ENCODE measurements at places on chromosomes 7 and 10.

GRCh38 chr10:27622596-27622995 lies 118.5 kb downstream of the RAB18 start:
- DNase-seq, result no peak

- no peak for DNase-seq
Observed at GRCh38 chr10:35752469-35753461, 110.7 kb upstream of the FZD8 start.

GRCh38 chr10:75995041-75995430 lies 563.6 kb downstream of the LRMDA start:
- DNase-seq, result no peak

DNA sequence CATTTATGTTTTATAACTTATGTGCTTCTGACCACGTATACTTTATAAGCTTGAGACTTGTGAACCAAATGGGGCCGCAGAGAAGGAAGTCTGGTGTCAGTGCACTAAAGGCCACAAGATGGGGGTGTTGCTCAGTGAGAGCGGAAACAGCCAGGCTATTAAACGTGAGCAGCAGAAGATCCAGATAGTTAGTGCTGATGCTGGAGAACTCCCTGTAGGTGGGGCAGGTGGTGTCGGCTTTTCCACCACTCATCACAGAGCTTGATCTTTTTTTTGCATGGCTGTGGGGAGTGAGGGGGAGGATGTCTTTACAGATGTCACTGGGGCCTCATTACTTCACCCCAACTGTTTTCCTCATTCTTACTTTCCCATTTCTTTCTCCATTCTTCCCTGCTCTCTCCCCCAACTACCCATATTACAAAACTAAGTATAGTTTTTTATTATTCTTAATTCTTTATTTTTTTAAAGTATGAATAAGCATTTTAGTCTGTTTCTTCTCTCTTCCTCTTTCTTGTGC lies 34.7 kb downstream of the ACADSB start:
- DNase-seq, result peak; percentile 3

DNA sequence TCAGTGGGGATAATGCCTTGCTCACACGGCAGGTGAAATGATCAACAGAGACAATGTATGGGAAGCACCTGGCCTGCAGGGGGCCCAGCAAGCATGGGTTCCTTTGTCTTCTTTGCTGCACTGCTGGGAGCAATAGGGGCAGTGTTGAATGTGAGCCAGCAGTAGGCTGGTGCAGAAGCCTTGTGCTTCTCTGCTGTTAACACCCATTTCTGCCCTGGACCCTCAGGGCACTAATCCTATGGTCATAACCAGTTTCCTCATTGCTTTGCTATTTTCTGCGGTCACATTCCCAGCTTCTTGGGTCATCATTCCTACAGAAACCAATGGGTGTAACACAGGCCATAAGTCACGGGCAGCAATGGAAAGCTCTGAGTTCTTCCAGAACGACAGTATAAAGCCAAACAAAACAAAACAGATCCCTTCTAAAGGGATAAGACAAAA lies 10.9 kb upstream of the LGI1 start:
- DNase-seq, result no peak

DNA sequence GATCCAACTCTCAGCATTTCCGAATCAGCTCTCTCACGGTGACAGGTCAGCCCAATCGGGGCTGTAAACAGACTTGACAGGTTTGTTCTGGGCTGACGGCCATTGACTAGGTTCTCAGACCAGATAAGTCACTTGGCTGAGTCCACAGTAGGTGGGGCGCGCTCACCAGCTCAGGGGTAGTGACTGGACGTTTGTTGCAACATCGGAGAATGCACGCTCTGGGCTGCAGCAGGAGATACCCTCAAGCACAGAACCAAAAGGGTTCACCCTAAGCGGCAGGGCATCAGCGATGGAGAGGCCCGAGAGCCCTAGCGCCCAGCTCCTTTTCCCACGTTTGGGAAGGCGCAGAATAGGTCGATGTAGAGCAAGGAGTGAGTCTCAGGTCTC lies 1.8 kb downstream of the KLLN start:
- peak; percentile 2 for DNase-seq

GRCh38 chr7:89988074-89988473 lies 166.2 kb upstream of the STEAP1 start:
- DNase-seq, result no peak

GRCh38 chr7:104851268-104851667 lies 162.7 kb upstream of the KMT2E start:
- DNase-seq, result no peak

- DNase-seq, result no peak
Observed at GRCh38 chr7:142451817-142452216, 194.0 kb upstream of the PRSS58 start.

- DNase-seq, result no peak
Observed at GRCh38 chr7:30247541-30248401, 36.6 kb upstream of the ZNRF2 start.

DNA sequence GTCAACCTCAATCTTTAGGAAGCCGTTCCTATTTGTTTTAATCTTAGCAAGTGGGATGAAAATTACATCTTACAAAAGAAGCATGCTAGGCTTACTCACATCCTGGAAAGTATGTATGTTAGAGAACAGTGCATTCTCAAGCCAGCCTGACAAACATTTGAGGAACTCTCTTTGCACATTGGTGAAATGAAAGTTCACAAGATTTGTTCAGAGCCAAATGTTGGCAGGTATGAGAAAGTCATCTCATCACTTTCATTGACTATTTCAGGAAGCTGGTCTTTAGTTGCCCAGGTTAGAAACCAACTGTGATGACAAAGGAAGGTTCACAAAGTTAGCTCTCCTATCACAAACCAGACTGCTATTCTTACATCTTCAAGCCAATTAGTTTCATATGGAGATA lies 57.1 kb downstream of the ABCB1 start:
- DNase-seq, result no peak

- DNase-seq, result no peak
Observed at GRCh38 chr7:98855610-98856422, 14.0 kb downstream of the TMEM130 start.

GRCh38 chr10:93591065-93591808 lies 9.8 kb downstream of the RBP4 start:
- DNase-seq, result no peak

- DNase-seq, result no peak
Observed at GRCh38 chr7:90728568-90728967, 132.4 kb downstream of the CDK14 start.

DNA sequence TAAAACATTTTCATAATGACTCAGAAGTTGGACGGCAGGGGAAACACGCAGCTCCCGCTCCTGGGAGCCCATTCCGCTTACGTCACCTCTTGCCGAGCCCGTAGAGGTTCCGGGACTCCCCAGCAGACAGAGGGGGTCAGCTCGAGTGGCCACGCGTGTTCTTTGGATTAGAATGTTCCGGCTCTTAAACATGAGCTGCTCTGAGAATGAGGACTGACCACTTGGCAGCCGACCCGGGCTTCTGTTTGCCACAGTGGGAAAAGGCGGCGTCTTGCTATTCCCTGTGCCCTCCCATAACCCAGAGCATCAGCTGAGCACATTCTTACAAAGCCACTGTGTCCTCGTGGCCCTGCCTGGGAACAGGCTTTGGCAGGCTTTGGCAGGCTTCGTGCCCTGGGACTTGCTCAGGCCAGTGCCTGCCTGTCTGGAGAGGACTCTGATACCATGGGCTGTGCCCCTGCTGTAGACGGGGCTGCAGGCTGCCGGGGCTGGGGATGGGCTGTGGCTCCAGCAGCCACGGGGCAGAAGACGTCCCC lies 40.1 kb downstream of the PFKP start:
- no peak for DNase-seq

- no peak for DNase-seq
Observed at GRCh38 chr7:155818154-155818819, 6.0 kb upstream of the SHH start.

- DNase-seq, result no peak
Observed at GRCh38 chr7:82263920-82264782, 179.4 kb downstream of the CACNA2D1 start.

GRCh38 chr7:33578881-33579672 lies 326.3 kb upstream of the BMPER start:
- no peak for DNase-seq

- no peak for DNase-seq
Observed at GRCh38 chr10:101725296-101726114, 30.5 kb upstream of the FBXW4 start.

- DNase-seq, result no peak
Observed at GRCh38 chr7:31695859-31696614, 9.0 kb downstream of the PPP1R17 start.

DNA sequence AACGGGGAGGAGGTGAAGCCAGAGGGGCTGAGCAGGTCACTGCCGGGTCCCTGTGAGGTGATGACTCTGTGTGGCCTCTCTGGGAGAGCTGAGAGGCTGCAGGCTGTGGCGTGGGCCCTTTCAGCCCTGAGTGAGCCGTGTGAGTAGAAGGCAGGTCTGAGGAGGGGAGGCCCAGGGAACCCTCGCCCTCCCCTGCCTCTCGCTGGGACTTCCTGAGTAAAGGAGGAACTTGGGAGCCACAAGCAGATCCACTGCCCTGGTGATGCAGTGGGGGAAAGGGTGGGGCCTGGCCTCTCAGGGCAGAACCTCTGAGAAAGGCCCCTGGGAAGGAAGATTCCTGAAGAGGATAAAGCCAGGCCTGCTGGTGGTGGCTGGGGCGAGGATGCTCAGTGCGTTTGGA lies 22.8 kb downstream of the EEPD1 start:
- no peak for DNase-seq
